ENCODE measurements at places on chromosomes 6 and 20.

- DNase-seq, result no peak
These were observed 127.2 kb upstream of the TAB2 start for GRCh38 chr6:149190224-149190831.

DNA sequence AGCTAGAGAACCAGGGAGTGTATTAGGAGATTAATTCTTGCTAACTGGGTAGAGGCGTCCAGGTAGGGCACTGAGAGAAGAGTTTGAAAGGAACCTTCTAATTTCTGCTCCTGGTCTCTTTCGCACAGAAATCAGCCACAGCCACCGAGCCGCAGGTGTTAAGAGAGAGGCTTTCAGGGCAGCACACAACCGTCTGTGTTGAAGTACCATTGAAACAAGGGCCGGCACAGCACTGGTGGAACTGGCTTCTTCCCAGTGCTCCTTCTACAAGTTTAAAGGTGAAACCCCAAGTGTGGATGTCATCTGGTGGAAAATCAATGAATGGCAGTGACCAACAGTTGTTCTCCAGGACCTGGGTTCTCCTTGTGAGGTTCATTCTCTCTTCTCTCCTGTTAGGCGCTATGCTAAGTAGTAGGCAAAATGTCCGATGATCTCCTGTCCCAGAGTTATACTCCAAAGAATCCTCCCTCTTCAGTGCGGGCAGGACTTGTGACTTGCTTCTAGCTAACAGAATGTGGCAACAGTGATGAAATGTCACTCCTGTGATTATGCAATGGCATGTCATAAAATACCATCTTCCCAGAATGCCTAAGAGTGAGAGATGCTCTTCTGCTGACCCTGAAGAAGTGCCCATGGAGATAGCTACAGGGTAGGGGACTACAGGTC lies 15.0 kb upstream of the RIN2 start:
- DNase-seq, result no peak

GRCh38 chr20:15494851-15495250 lies 1078.4 kb downstream of the KIF16B start:
- DNase-seq, result no peak

GRCh38 chr6:44969446-44970185 lies 358.5 kb upstream of the RUNX2 start:
- DNase-seq, result no peak

GRCh38 chr6:818196-818595 lies 125.3 kb upstream of the EXOC2 start:
- no peak for DNase-seq

DNA sequence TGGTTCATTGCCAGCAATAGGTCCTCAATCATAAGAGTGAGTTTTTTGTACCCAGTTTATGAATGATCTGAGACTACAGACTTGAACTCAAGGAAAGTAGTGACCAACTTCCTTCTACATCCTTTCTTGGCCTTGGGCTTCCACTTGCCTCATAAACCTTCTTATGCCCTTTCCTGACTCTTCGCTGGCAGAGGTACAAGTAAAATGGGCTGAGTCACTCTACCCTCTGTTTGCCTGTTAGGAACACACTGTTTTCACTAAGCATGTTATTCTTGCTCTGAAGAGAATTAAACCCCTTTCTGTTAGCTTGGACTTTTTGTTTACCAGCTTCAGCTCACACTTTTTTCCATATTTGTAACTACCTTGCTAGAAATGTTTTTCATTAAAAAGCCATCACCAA lies 74.4 kb downstream of the PKHD1 start:
- DNase-seq, result no peak

GRCh38 chr6:142846883-142847287 lies 98.1 kb downstream of the HIVEP2 start:
- DNase-seq, result no peak

- DNase-seq, result no peak
These were observed 627.9 kb downstream of the PRKN start for GRCh38 chr6:162099685-162100084.

GRCh38 chr6:215335-216034 lies 76.8 kb upstream of the DUSP22 start:
- peak; percentile 50 for DNase-seq

GRCh38 chr6:5850848-5851255 lies 155.9 kb downstream of the NRN1 start:
- DNase-seq, result no peak

DNA sequence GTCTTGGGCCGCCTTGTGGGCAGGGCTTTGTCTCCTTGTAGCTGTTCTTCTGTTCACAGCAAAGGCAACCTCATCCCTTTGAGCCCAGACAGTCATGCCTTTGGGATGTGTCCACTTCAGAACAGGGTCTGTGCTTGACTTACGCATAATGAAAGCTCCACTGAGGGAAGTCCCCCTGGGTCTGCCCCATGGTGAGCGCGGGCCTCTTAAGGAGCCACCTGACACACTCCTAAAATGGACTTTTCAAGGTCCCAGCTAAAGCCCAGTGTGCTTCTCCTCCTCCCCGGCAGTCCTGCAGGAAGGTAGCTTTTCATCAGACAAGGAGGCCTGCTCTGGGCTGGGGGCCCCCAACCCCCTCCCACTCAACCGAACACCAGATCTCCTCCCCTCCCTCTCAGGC lies 24.9 kb upstream of the PMEPA1 start:
- no peak for DNase-seq

GRCh38 chr6:63760199-63760598 lies 124.6 kb downstream of the PHF3 start:
- no peak for DNase-seq

GRCh38 chr6:56091159-56091869 lies 156.1 kb downstream of the COL21A1 start:
- DNase-seq, result no peak

Measured in activated CD8-positive, alpha-beta memory T cell treated with anti-CD3 and anti-CD28 coated beads for 4 hours (primary cell).